ENCODE measurements at places on chromosomes 3 and 15. TPM values are rescaled to one million over a fixed set of nuclear protein-coding genes. Genes with fewer than 3 reads are reported as not detected.

STRIT1 gene
- not detected for total RNA-seq

ADIPOQ gene
- total RNA-seq = not detected

DNA sequence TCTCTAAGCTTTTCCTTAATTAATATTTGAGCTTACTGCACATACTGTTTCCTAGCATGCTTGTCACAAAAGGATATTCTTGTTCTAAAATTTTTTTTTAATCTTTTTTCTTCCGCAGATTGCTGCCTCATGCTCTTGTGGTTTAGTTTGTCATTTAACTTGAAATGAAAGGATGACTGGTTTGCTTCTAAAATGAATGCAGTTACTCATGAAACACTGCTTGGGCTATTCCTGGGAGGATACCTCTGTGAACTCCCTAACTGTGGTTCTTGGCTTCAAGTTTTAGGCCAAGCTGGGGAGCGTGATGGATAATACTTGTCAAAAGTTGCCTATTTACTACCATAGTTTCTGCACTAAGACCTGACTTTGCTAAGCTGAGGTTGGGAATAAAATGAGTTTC lies 64.0 kb downstream of the USP13 start:
- H3K36me3 ChIP-seq = no peaks in the 10 kb centered on the region
- no peak for DNase-seq
- H3K4me1 ChIP-seq = no peaks in the 10 kb centered on the region
- H3K27ac ChIP-seq = no peak overlapping the region

TM6SF1 gene
- total RNA-seq = 5.0 TPM

GRCh38 chr15:92614791-92615785 lies 40.5 kb downstream of the FAM174B start:
- H3K4me1 ChIP-seq = peaks cover 6% of the 10 kb centered on the region
- no peak for DNase-seq
- no peak overlapping the region for H3K4me3 ChIP-seq
- no peak overlapping the region for H3K27ac ChIP-seq
- H3K36me3 ChIP-seq = no peaks in the 10 kb centered on the region

SLC38A3 gene
- total RNA-seq = 4.3 TPM

GRCh38 chr3:184601576-184602371 lies 40.2 kb downstream of the EPHB3 start:
- H3K27ac ChIP-seq = peak overlapping the region; percentile 61
- H3K4me1 ChIP-seq = peaks cover 35% of the 10 kb centered on the region
- DNase-seq = no peak
- H3K4me3 ChIP-seq = peak overlapping the region; percentile 13

DNA sequence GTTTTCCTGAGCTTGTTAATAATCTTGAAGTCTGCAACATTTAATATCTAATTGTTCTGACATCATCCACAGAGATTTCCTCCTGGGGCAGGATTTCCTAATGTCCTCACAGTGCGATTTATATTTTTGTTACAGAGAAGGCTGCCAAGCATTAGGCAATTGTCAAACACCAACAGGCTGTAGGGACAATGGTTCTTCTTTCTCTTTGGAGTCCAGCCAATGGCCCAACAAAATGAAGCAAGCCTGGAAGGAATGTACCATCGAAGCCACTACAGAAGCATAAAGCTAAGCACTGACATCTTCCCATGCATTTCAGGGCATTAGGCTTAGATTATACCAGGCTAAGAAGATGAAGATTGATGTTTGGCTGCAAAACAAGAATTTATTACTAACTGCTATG lies 173.0 kb upstream of the FRMD4B start:
- no peak for DNase-seq
- H3K27me3 ChIP-seq = no peaks in the 10 kb centered on the region
- no peaks in the 10 kb centered on the region for H3K4me1 ChIP-seq
- no peak overlapping the region for H3K27ac ChIP-seq
- H3K4me3 ChIP-seq = no peak overlapping the region

DNA sequence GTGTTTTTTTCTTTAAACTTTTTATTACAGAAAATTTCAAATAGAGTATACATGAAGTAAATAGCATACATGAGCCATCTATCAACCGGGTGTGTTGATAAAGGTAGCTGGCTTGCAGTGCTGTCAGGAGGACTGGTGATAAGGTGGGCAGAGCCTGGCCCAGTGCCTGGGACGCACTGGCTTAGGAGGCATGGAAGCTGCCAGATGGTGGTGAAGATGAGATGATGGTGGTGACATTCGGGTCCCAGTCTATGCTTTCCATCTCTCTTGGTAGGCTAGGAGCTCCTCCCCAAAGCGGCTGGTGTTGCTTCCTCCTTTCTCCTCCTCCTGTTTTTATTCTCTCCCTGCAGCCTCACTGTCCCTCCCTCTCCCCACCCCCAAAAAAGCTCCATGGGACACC lies 101.7 kb downstream of the ADCY5 start:
- no peak overlapping the region for H3K4me3 ChIP-seq
- peak overlapping the region; percentile 55 for H3K27ac ChIP-seq
- H3K4me1 ChIP-seq = peaks cover 29% of the 10 kb centered on the region

DNA sequence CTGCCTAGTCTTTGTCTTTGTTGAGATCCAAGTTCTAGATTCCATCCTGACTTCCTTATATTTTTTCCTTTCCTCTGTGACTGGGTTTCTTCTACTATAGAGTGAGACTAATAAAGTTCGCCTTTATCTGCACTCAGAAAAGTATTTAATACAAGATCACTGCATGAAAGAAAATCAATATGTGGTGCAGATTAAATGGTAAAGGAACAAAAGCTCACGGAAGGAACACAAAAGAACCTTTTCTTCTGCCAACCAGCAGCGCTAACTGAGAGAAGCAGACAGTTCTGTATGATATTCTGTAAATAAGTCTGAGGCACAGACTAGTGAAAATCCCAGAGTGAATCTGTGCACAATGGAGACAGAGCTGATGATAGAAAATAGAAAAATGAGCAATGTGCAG lies 31.6 kb upstream of the MCTP2 start:
- H3K4me1 ChIP-seq = no peaks in the 10 kb centered on the region
- H3K36me3 ChIP-seq = no peaks in the 10 kb centered on the region
- H3K27ac ChIP-seq = no peak overlapping the region
- DNase-seq = no peak
- no peaks in the 10 kb centered on the region for H3K27me3 ChIP-seq

DNA sequence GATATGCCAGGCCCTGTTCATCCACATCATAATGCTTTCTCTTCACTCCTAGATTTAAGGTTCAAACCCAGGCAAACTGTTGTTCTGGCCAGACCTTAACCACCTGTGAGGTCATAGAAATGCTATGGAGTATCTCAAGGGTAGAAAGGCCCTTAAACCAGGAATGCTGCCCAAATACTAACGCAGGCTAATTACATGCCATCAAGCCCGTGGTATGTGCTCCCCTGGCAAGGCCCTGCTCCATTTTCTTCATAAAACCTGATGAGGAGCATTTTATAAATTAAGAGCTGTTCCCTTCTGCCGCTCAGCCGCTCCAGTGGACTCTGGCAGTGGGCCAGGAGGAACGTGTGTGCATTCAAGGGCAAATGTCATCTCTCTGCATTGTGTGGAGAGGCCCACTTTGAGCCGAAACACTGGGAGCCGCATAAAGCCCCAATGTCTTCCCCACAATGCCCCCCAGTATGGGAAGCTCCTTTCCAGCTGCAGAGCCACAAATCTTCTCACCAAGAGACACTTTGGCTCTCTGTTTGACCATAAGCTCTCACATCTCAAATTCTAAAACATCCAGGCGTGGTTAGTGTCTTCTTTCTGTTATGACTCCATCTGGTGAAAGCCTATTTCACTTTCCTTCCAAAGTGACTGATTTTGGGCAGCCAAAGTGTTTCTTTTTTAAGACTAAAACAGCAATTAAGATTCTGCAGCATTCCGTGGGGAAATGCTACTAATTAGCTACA lies 210.8 kb upstream of the NR2E3 start:
- DNase-seq = peak; percentile 21
- H3K4me3 ChIP-seq = no peak overlapping the region
- H3K36me3 ChIP-seq = no peaks in the 10 kb centered on the region
- H3K27me3 ChIP-seq = no peaks in the 10 kb centered on the region
- peaks cover 16% of the 10 kb centered on the region for H3K4me1 ChIP-seq

- H3K4me3 ChIP-seq = no peak overlapping the region
- H3K36me3 ChIP-seq = no peaks in the 10 kb centered on the region
- DNase-seq = no peak
These were observed 46.1 kb downstream of the CMTM6 start for GRCh38 chr3:32456429-32457130.

DNA sequence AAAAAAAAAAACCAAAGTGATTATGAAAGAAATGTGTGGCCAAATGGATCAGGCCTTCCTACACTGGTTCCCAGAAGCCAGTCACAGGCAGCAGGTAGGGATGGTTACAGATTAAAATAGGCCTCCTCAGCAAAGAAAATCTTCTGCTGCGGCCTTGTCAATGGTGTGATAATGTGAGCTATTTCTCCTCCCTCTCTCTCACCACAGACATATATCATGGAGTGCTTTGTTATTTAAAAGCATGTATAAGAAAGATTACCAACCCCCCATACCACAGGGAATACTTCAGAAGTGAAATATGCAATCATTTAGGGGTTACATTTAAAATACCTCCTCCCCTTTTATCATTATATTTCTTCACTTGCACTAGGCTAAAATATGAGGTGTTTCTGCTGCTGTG lies 32.2 kb upstream of the LRTM1 start:
- H3K27ac ChIP-seq = no peak overlapping the region
- H3K36me3 ChIP-seq = no peaks in the 10 kb centered on the region
- no peaks in the 10 kb centered on the region for H3K4me1 ChIP-seq

DNA sequence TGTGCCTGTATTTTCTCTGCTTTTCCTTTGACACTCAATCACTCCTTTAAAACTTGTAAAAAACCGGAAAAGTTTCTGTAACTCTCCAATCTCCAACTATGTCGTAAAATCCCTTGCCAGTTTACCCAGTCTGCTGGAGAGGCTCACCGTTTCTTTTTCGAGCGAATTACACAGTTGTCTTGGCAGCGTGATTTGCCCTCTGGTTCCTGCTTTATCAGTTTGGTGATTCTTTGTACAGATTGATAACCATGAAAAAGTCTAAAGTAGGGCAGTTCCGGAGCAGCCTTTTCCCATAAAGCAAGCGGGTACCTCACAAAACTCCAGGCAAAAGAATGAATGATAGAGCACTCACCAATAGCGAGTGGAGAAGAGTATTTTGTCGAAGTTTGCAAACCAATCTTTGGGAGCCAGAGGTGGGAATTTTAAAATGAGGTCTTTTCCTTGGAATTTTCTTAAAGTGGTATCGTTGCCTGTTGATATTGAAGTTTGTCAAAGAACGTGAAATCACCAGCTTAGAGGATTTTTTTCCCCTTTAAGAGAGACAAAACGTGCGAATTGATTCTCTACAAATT lies at the start of gene TTC23:
TTC23 (minus strand) TSS at position 312 of the 572 bp plus-strand sequence. CDS start 20,869 bp downstream, outside the sequence.
- DNase-seq = peak; percentile 73
- peaks cover 9% of the 10 kb centered on the region for H3K4me1 ChIP-seq
- no peaks in the 10 kb centered on the region for H3K27me3 ChIP-seq
- H3K4me3 ChIP-seq = peak within 1 kb of the TSS; percentile 88
- H3K36me3 ChIP-seq = no peaks in the 10 kb centered on the region

ATP13A3 gene
- 62.3 TPM for total RNA-seq

All from testis (tissue), 5 donors.